ENCODE measurements at places on chromosomes 2 and 18. TPM values are rescaled to one million over a fixed set of nuclear protein-coding genes. Genes with fewer than 3 reads are reported as not detected.

DNA sequence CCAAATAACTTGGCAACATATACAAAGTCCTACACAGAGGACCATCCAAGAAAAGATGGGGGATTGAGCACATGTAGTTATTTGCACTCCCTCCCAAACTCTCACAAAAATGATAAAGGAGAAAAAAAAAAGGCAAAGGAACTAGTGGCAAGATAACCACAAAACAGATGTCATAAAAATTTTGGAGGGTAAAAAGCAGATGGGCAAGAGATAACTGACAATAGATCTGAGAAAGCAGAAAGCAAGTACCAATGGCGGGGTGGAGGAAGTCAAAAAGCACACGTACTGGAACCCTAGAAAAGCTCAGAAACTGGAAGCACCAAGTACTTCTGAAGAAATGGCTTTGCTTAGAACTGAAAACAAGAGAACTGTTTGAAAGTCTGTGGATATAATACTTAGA, 82.0 kb downstream of the WDPCP start:
- no peak overlapping the region for H3K4me3 ChIP-seq
- H3K36me3 ChIP-seq = no peaks in the 10 kb centered on the region
- H3K27me3 ChIP-seq = no peaks in the 10 kb centered on the region
- no peak for DNase-seq
- H3K27ac ChIP-seq = no peak overlapping the region
- H3K4me1 ChIP-seq = no peaks in the 10 kb centered on the region

DNA sequence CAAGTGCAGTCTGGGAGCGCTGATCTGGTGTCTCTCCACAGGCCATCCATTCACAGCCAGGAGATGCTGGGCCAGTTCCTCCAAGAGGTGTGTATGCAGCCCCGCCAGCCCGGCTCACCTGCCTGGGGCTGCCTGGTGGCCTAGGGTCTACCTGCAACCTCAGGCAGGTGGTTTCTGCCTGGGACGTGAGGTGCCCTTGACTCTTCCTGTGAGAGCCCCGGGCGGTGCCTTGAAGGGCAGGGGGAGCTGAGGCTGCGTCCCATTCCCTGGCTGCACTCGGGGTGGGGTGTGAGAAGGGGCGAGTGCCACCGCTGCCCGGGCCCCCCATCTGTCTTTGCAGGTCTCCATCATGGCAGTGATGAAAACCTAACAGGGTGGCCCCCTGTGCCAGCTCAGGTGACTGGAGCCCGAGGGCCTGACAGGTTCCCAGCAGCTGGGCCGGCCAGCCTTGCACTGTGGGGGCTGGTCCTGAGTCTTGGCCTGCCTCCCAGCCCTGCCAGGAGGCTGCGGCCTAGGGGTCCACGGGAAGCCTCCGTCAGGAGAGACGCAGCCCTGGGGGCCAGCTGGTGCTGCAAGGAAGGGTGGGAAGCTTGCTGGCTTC, 11.9 kb downstream of the CAPN10 start:
- no peak overlapping the region for H3K27ac ChIP-seq
- no peaks in the 10 kb centered on the region for H3K4me1 ChIP-seq

Gene ZAP70
- not detected for total RNA-seq

Gene DPP10
- total RNA-seq = not detected

Gene SLC9A2
- 8.8 TPM for total RNA-seq

Gene CD28
- total RNA-seq = not detected
